ENCODE measurements at places on chromosomes 3 and 15.

GRCh38 chr3:110741891-110742290 lies 329.7 kb upstream of the NECTIN3 start:
- no peak for DNase-seq

GRCh38 chr3:169122416-169122815 lies 541.1 kb downstream of the MECOM start:
- no peak for DNase-seq

GRCh38 chr3:54357301-54357700 lies 234.9 kb downstream of the CACNA2D3 start:
- no peak for DNase-seq

DNA sequence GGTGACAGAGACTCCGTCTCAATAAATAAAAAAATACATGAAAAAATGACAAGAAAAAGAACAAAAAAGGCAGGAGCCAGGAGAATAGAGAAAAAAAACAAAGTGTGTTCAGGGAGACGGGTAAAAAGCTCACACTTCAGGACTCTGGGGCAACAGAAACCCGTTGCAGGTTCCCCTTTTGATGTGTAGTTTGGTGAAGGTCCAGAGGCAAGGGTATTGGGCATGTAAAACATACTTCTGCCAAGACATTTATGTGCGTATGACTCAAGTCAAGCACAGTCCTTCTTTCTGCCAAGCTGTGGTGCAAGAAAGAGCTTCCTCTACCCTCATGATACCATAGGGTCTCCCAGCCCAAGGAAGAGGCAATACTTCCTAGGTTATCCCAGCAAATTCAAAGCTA lies 33.4 kb upstream of the STRIT1 start:
- DNase-seq = no peak

- no peak for DNase-seq
Observed at GRCh38 chr3:71563827-71564226, 19.7 kb downstream of the FOXP1 start.

- DNase-seq = no peak
Observed at GRCh38 chr3:190222916-190223315, 99.3 kb downstream of the CLDN1 start.

- DNase-seq = no peak
Observed at GRCh38 chr3:50551054-50551659, 16.4 kb downstream of the C3orf18 start.

GRCh38 chr3:102085431-102086176 lies 236.3 kb downstream of the NFKBIZ start:
- no peak for DNase-seq

GRCh38 chr15:63284335-63284734 lies 6.9 kb downstream of the APH1B start:
- DNase-seq = no peak

DNA sequence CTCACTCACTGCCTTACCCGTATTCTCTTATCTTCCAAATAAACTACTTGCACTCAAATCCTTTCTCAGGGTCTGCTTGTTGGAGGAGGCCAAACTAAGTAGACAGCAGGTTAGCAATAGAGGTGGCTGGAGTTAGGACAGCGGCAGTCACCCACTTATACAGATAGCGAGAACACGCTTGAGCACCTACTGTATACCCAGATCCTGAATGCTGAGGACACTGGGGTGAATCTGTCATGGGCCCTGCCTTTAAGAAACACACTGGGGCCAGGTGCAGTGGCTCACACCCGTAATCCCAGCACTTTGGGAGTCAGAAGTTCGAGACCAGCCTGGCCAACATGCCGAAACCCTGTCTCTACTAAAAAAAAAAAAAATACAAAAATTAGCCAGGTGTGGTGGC lies 38.0 kb upstream of the TSEN2 start:
- DNase-seq = no peak

DNA sequence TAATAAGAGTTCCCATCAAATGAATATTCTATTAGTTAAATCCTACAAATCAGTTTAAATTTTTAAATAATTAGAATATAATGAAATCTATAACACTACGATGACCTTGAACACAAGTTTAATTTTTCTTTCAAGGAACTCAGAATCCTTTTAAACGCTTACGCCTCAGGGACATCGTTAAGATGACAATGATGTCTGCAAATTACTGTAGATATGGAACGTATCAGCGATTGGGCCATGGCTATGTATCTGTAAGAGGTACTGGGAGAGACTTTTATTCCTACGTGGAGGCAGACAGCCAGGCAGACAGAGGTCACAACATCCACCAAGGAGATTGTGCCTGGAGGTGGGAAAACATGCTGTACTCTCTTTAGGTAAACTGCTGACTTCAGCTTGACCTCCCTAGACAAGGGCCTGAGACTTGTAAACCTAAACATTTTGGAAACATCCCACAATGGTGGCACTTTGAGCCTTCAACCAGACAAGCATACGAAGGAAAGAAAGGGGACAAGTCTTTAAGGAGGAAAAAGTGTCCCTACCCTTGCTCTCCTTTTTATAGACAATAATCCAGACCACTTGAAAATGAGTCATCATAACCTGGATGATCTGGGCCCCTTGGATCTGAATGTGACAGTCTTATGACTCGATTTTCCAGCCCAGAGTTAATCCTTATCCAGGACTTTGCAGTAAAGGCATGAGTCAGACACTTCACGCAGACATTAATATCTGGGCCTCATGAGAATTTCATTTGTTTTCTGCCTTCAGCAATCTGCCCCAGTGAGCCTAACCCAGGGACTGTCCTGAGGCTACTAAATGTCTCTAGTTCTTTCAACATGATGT lies 6.8 kb upstream of the LDHAL6B start:
- DNase-seq = no peak

DNA sequence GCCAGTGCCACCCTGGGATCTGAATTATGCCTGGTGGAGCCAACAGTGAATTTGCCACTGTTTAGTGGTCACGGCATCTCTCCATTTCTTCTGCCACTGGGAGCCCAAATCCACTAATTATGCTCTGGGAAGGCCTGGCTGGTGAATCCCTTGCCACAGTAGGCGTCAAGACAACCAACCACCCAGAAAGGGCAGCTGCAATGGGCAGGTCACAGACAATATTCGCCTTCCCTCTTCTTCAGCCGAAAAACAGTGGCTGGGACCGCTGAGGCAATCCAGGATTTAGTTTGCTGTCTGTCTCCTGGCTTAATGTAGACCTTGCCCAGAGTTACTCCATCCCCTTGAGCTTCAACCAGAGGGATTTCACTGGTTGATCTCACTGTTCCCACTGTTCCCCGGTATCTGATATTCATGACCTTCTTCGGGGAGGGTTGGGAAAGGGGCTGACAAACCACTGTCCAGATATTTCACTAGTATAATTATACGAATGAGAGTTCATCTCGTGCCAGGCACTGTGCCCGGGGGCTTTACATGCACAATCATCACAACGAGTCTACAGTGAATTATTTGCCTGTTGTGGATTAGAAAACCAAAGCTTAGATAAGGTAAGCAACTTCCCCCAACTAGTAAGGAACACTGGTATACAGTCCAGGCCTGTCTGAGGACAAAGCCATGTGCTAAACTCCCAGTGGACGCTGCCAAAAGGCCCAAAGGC lies 49.9 kb upstream of the RAB6B start:
- no peak for DNase-seq

DNA sequence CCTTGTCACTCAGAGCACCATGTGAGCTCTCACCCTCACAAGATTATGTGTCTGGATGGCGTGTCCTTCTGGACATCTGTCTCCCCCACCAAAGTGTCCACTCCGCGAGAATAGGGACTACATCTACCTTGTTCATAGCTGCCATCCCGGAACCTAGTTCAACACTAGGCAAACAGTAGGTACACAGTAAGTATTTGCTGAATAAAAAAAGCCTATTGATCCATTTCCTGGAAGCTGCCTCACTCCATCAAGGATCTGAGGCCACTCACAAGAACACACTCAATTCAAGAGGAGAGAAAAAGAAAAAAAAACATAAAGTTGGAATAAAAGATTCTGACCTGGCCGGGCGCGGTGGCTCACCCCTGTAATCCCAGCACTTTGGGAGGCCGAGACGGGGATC lies 11.2 kb upstream of the ALAS1 start:
- DNase-seq = no peak

- DNase-seq = no peak
Observed at GRCh38 chr3:180563406-180563805, 38.6 kb upstream of the TTC14 start.

DNA sequence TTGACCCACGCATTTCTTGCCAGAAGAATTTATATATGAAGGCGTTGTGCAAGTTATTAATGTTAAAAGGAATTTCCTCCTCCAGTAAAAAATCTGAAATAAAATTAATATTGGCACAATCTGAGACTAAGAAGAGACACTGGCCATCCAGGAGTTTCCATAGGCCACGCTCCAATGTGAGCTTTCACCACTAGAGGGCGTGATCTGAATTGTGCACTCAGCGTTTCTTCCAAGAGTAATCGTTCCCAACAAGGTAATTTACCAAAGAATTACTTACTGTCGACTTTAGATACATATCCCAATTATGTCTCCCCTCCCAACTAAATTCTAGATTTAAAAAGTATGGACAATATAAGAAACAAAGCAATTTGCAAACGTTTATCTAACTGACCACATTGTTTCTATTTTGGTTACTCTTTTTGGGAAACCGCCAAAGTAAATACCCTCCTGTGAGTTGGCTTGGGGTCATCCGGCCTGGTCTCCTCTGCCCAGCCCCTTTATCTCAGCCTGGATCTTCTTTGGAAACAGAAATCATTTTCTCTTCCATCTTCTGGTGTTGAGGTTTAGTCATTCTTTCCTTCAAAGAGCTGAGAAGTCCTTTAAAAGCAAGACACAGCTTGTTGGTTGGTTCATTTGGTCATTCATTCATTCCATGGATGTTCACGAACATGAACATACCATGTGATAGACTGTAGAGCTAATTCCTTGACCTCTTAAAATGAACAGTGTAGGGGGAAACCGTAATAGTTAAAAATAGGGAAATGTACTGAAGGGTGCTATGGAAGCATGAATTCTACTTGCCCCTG lies 26.2 kb downstream of the POLR2M start:
- DNase-seq = no peak

- DNase-seq = no peak
Observed at GRCh38 chr15:76185716-76186115, 125.6 kb downstream of the ETFA start.

- no peak for DNase-seq
Observed at GRCh38 chr3:100789579-100789978, 80.3 kb downstream of the TFG start.

- DNase-seq = no peak
Observed at GRCh38 chr15:67917636-67918035, 77.8 kb upstream of the RNU6-1 start.

DNA sequence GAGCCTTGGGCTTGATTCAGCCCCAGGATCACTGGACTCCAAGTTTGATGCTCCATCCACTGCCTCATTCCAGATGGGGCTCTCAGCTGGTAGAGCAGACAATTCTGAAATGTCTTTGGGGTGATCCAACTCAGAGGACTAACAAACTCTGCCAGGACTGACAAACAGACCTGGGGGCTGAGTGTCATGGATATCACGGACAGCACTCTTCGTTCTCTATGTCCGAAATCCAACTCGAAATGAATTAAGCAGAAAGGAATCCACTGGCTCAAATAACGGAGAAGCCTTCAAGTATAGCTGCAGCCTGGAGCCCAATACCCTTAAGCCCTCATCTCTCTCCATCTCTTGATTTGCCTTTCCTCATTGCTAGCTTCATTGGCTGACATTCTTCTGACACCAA lies 14.2 kb downstream of the SLC38A3 start:
- no peak for DNase-seq

DNA sequence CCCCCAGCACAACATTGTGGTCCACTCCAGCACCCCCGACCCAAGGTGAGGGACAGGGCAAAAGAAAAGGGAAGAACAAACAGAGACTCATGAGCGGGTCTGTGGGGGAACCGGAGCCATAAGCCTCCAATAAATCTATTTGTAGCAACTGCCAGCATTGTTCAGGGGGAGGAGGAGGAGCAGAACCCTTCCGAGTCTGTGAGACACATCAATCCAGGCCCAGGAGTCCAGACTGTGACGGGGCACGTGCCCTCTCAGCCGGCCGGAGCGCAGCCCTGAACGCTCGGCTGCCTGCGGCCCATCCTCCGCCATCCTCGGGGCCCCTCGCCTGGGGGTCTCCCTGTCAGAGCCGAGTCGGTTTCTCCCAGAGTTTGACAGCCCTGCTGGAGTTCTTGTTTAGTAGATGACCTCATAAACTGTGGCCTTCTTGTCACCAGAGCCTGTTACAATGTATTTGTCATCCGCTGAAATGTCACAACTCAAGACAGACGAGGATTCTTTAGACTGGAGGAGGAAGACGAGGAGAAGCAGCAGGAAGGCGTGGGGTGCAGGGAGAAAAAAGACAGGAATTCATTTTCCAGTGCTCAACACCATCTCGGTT lies 47.9 kb downstream of the TLE3 start:
- DNase-seq = no peak

- no peak for DNase-seq
Observed at GRCh38 chr15:95574053-95574452, 756.4 kb upstream of the NR2F2 start.

DNA sequence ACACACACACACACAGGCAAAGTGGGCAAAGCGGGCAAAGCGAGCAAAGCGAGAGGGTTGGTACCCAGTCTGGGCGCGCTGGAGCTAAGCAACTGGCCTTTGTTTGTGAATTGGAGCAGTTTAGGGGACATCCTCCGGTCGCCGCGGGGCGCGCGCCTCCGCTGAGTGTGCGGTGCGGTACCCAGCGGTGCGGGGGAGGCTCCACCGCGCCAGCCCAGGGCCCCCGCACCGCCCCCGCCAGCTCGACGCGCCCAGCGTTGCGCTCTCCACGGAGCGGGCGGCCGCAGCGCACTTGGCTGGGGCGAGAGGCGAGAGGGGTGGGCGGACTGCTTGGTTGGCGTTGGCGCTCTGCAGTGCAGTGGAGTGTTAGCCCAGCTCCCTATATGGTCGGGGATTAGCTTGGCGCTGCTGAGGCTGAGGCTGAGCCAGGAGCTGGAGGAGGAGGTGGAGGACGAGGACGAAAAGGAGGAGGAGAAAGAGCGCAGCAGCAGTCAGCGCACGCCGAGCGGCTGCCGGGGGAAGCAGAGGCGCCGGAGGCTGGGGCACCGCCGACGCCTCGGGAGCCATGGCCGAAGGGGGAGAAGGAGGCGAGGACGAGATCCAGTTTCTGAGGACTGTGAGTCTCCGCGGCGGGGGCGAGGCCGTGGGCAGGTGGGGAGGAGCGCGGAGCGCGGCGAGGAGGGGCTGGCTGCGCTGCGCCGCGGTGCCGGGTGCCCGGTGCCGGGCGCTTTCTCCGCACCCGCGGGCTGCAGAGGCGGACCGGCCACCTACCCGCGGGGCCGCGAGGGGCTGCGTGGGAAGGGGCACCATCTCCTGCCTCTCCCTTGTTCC lies at the start of gene RYR3:
Gene RYR3, plus strand, starts transcription at position 487 of the 831 bp plus-strand sequence. Its CDS starts 79 bp downstream, at position 566.
- no peak for DNase-seq

DNA sequence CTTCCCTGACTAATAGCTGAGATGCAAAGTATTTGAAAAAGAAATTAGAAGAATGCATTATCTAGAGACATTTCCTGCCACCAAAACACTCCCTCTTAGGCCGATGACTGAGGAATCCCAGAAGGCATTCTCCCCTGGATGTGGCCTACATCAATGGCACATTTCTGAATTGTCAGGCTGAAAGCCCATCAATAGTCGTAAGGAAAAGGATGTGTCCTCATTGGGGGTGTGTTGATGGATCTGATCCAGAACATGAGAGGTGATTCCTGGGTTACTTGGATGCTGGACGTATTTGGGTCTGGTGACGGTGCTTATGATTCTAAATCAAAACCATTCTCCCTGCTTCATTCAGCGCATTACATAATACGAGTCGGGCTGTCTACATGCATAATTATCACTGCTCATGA lies 216.9 kb upstream of the CDIN1 start:
- no peak for DNase-seq

- DNase-seq = no peak
Observed at GRCh38 chr15:63408524-63408923, 26.9 kb upstream of the CA12 start.

GRCh38 chr15:68387381-68388143 lies 44.4 kb downstream of the ITGA11 start:
- peak; percentile 0 for DNase-seq

Measured in activated B cell treated with CpG ODN at 0.5 μM for 24 hours (primary cell).